ENCODE measurements at places on chromosomes 4 and X.

- peak; percentile 38 for DNase-seq
Measured at GRCh38 chr4:2482693-2483092, 13.8 kb downstream of the RNF4 start.

DNA sequence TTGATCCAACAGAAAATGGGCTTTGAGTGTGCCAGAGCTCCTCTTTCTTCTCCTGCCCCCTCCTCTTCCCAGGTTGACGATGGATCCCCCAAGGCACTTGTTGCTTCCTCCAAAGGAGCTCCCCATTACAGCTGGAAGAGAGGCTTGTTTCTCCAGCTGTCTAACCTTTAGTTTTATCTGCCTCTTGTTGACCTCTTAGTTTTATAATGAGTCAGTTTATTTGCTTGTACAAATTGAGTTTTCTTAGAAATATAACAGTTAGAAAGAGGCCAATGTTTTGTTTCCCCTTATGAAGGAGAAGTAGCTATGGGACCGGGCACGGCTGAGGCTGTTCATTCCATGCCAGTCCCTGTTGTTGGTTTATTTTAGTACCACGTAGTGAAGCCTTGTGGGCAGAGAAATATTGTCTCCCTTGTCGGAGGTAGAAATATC, 158.2 kb downstream of the SPRY1 start:
- DNase-seq, result no peak

- DNase-seq, result no peak
Measured at GRCh38 chrX:110060317-110060716, 57.4 kb downstream of the TMEM164 start.

DNA sequence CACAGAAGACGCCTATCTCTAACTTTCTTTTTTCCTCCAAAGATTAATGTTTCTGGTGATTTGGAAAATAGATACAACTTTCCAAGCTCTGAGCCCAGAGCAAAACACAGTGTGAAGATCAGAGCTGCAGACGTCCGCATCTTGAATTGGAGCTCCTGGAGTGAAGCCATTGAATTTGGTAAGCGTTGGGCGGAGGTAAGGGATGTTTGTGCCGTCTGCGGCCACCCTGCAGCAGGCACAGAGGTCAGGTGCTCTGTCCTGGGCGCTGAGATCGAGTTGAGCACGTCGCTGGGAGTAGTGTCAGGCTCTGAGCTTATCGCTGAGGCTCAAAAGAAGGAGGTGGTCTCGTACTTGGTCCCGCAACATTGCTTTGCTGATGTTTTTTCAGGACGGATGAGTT, 31.8 kb downstream of the CSF2RA start:
- DNase-seq, result no peak

- DNase-seq, result no peak
Measured at GRCh38 chr4:27057053-27057452, 196.4 kb downstream of the STIM2 start.

DNA sequence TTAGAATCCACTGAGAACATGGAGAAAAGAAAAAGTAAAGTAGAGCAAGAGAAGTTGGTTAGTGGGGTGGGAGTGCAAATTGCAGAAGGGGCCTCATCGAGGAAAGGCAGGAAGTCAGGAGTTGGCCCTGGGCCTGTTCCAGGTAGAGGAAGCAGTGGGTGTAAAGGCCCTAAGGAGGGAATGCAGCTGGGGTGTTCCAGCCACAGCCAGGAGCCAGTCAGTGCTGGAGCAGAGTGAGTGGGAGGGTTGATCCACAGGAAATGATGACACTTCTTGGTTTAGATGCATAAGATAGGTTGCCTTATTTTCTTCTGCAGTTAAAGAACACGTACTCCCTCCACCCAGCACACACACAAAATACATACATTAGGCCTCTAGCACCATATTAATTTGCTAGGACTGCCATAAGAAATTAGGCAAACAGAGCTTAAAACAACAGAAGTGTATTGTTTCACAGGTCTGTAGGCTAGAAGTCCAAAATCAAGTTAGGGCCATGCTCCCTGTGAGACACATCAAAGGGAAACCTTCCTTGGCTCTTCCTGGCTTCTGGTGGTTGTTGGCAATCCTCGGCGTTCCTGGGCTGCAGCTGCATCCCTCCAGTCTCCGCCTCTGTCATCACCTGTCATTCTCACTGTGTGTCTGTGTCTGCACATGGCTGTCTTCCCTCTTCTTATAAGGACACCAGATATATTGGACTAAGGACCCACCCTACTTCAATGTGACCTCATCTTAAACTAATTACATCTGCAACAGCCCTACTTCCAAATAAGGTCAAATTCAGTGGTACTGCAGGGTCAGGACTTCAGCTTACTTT, 205.9 kb downstream of the AASDH start:
- DNase-seq, result no peak

GRCh38 chr4:1611501-1611870, 72.6 kb downstream of the FAM53A start:
- no peak for DNase-seq

DNA sequence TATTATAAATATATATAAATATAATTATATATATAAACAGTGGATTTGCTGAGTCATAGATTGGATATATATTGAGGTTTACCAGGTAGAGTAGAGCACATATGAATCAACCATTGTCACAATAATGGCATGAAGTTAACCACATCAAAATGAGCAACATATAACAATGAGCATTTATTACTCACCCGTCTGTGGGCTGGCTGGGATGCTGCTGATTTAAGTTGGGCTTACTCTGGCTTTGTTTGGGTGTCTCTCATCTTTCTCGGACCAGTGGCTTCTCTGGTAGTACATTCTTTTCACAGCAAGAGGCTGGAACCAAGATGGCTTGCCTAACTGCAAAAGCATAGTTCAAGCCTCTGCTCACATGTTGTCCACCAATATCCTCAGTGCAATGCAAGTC, 111.7 kb upstream of the TAPT1 start:
- no peak for DNase-seq

DNA sequence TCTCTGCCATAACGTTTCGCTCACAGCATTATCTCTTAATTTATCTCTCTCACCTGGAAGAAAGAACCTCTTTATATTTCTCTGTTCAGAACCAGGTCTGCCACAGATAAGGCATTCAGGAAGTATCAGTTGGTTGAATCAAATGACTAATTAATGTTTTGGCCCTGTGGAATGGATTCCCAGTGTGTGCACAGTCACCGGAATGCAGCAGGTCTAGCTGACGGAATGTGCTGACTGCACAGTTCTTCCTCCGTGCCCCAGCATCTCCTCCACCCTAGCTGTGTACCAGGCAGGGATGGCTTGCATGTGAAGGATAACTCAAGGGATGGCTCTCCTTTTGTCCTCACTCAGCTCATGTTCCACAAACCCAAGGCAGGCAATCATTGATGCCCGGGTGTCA, 141.8 kb upstream of the MSX1 start:
- no peak for DNase-seq

All from CD4-positive, alpha-beta T cell (primary cell).